NCI-H226 (cell line): ENCODE measurements at places on chromosomes 11 and 22.

GRCh38 chr11:22785251-22785650 is 44.4 kb downstream of the SVIP start:
- peak; percentile 28 for DNase-seq

DNA sequence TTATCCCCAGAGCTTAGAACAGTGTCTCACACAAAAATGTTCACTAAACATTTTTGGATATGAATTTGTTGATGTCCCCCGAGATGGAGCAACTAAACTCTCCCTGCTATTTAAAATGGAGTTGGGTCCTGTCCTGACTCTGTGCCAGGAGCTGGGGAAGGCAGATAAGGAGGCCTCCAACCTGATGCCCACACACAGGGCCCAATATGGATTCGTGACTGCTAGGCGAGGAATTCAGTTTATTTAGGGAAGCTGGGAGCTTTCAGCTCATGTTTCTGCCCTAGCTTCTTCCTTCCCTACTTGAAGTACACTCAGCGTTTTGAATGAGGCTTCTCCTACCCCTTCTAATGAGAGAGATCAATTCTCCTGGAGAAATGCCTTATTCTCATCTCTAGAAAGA is 373.0 kb upstream of the LARGE1 start:
- no peak for DNase-seq

GRCh38 chr11:111363985-111364384 is 15.1 kb downstream of the POU2AF1 start:
- DNase-seq: no peak

GRCh38 chr11:113728814-113729213 is 22.7 kb upstream of the TMPRSS5 start:
- DNase-seq: no peak

GRCh38 chr11:65525546-65526480 is 930 bp downstream of the SCYL1 start:
- no peak for DNase-seq

- DNase-seq: peak; percentile 71
These were observed 16.1 kb downstream of the C2CD3 start for GRCh38 chr11:74154620-74155281.

DNA sequence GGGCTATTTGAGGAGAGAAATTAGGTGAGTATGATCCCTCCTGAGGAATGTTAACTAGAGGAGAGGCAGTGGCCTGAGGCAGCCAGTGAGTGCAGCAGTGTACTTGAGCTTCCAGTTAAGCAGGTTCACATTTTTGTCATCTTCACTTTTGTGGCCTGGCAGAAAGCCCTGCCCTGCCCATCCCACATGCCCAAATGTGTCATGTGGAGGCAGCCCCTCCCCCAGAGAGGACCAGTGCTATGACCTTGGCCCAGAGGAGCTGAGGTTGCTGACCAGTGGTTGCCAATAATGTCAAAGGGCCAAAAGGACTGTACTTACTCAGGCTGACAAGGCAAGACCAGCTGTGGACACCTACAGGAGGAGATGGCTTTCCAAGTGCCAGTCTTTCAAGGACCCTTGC is 17.6 kb upstream of the GRK2 start:
- no peak for DNase-seq

DNA sequence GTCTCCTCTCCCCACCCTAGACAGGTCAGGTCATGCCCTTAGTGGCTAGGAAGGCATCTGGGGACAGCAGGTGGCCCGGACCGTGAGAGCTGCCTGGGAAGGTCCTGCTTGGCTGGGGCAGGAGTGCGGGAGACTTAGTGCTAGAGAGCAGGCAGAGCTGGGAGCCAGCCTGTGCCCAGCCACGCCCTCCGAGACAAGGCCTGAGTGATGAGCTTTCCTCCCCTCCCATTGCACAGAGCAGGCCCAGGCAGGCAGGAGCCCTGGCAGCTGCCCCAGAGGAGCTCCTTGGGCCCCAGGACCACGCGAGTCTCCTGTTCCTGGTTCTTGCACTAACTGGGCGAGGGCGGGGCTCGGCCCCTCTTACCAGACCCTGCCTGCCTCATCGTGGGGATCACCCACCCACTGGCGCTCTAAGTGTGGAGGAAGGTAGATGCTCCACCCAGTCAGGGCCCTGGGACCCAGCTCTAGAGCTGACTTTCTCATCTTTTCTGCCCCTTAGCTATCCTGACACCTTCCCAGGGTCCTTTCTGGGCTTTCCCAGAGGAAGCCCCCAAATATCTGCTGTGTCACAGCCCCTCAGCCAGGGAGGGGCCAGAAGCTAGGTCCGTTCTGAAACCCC is 44.9 kb downstream of the MACROD1 start:
- DNase-seq: peak; percentile 91

DNA sequence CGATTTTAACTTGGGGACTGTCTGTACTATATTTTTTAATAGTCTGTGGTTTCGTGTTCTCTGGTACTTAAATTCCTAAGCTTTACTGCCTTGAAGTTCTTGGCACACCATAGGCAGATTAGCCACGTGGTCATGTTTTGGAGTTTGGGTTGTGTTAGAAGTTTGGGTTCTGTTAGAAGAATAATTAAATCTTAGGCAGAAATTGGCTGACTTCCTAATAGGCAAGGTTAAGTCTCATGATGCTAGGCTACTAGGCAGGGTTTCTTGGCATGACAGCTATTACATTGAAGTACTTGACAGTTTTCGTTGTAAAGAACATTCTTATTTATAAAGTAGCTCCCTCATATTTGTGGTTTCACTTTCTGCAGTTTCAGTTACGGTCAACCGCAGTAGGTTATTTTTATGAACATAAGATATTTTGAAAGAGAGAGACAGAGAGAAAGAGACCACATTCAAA is 30.0 kb upstream of the MMP7 start:
- DNase-seq: peak; percentile 42

DNA sequence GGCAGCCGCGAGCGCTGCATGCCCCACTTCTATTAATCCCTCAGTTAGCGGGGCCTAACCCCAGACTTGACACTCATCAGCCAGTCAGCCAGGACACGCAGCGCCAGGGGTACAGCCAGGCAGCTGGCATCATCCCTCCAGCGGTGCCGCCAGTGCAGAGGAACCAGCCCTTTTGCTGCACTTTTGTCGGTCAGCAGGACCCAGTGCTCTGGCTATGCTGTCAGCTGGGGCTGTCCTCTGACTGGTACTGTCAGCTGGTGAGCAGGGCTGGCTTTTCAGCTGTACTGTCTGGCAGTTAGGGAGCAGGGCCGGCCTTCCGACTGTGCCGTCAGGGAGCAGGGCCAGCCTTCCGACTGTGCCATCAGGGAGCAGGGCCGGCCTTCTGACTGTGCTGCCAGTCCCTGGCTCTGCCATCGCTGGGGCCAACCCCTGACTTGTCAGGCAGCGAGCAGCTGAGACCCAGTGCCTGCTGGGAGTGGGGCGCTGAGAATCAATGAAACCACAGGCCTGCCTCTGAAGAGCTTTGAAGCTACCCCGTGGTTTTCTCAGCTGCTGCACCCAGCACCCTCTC is 115.4 kb downstream of the KIAA1671 start:
- no peak for DNase-seq

DNA sequence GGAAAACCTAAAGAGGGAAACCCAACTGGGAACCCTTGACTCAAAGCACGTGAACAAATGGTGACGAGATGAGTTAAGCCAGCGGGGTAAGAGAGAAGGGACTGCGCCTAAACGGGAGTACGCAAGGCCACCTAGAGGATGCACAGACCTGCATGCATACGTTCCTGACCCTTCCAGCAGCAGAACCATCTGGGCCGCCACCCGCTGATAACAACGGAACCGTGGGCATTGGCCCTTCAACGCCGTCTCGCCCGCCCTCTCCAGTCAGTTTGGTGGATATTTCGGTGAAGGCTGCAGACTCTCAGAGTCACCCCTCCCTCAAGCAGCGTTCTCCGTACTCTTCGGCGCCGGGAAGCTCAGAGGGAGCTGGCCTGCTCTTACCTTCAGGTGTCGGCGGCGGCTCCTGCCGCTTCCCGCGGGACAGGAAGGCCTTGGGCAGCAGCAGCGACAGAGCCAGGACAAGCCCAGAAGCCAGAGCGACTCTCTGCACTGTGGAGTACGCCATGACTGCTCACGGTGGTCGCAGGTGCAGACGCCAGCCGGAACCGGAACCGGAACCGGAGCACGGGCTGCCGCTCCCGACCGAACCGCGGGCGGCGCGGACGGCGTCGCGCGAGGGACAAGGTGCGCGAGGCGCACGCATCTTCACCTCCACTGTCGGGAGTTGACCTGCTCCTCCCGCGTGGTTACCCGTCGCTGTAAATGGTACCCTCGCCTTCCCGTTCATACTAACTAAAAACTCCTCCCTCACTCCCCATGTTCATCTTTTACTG is at the start of gene RIC3:
TSS of gene RIC3 (minus strand) at position 541 of the 773 bp plus-strand sequence. CDS start at position 505, 36 bp downstream.
- no peak for DNase-seq

GRCh38 chr11:26951809-26952515 is 42.0 kb upstream of the FIBIN start:
- no peak for DNase-seq

- no peak for DNase-seq
These were observed 291.4 kb downstream of the JRKL start for GRCh38 chr11:96681019-96681716.

DNA sequence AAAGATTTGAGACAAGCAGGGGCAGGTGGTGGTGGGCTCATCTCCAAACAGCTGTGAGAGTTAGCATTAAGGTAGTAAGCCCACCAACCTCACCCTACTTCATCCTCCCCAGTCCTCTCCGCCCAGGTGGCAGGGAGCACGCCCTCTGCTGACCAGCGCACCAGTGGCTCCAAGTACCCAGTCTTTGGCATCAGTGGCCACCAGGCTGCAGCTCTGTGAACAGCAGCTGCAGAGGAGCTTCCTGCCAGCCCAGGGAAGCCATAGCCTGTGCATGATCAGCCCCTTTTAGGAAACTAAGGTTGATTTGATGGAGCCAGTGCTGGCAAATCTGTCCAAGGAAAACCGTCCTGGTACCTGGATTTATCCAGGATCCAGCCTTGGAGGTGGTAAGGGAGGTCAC is 21.7 kb downstream of the CAVIN3 start:
- DNase-seq: peak; percentile 42

DNA sequence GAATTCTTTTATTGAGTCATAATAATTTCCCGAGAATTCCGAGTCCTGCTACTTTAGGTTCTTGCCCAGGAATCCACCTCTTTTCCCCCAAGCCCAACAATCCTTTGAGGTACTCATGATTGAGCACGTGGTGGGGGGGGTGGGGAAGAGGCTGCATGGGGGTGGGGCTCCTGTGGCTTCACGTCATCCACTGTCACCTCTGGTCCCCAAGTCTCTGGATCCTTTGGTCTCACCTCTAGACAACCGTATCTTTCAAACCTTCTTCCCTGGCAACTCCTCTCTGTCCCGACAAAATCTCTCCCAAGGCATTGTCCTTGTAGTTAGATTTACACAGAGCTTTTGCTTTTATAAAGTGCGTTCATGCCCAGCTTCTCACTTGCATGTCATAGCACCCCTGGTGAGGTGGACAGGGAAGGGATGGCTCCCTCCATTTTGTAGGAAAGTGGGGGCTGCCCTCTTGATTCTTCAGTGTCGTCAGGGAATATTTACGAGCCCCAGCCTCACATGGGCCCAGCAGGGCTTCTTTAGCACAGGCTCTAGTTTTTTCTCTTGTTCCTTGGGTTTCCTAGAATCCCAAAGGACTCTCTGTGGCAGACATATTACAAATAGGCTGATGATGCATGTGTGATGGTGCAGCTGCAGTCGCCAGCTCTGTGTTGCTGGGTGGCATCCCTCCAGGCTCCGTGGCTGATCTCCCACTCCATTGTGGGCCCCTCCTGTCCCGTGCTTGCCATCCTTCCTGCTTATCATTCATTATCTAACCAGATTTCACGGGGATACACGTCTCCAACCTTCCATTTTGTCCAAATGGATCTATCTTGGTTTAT is 8.4 kb downstream of the UCP3 start:
- DNase-seq: no peak

GRCh38 chr11:75768909-75769771 is 562 bp downstream of the DGAT2 start:
- DNase-seq: no peak

GRCh38 chr11:100543386-100543785 is 143.7 kb upstream of the ARHGAP42 start:
- no peak for DNase-seq

- DNase-seq: peak; percentile 81
These were observed 45.0 kb downstream of the OR4D9 start for GRCh38 chr11:59556115-59556916.

GRCh38 chr11:24855951-24856350 is 359.1 kb downstream of the LUZP2 start:
- no peak for DNase-seq

DNA sequence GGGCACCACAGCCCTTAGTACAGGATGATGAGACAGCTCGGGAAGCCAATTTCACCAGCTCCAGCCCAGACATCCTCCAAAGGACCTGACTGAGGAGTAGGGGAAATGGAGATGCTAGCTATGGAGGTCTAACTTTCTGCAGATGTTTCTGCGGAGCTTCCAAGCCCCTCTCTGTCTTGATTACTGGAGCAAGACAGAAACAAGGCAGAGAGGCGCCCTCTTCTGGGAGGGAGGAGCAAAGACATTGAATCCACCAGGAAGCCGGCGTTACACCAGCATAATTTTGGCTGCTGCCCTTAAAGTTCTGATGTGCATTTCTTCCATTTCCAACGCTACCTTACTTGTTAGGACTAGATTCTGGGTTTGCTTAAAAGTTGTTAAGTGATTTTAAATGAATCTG is 107.3 kb upstream of the HSD17B12 start:
- no peak for DNase-seq

GRCh38 chr22:26751217-26751616 is 93.8 kb downstream of the MIAT start:
- DNase-seq: no peak

DNA sequence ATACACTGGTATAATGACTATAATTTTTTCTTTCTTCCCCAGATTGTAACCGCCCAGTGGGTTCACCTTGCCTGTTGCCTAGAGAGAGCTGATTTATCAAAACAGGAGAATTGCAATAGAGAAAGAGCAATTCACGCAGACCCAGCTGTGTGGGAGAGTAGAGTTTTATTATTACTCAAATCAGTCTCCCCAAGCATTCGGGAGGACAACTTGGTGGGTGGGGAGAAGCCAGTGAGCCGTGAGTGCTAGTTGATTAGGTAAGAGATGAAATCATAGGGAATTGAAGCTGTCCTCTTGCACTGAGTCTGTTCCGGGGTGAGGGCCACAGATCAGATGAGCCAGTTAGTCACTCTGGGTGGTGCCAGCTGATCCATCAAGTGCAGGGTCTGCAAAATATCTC is 73.2 kb downstream of the SLC35F2 start:
- peak; percentile 9 for DNase-seq

DNA sequence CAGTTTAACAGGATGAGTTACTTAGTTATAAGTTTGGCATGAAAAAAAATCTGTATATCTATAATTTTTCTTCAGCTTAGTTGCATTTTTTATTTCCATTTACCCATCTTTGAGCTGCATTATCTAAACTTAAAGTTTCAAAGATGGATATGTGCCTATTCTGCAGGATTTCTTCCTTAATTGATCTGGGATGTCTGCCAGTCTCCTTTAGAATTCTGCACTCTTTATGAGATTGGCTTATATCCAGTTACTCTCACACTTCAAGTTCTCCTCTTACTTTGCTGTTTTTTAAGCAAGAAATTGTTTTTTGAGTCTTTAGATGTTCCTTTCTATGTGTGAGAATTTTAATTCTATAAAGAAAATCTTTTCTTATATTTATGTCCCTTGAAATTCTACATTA is 5.1 kb upstream of the PDGFD start:
- DNase-seq: no peak
